ENCODE measurements at places on chromosomes 13 and 19. TPM values are rescaled to one million over a fixed set of nuclear protein-coding genes. Genes with fewer than 3 reads are reported as not detected.

- H3K27ac ChIP-seq, result no peak overlapping the region
- no peak overlapping the region for H3K4me3 ChIP-seq
- no peaks in the 10 kb centered on the region for H3K36me3 ChIP-seq
Measured at GRCh38 chr19:30969591-30969990, 379.6 kb downstream of the TSHZ3 start.

Gene ACTMAP
- total RNA-seq, result 5.5 TPM

DNA sequence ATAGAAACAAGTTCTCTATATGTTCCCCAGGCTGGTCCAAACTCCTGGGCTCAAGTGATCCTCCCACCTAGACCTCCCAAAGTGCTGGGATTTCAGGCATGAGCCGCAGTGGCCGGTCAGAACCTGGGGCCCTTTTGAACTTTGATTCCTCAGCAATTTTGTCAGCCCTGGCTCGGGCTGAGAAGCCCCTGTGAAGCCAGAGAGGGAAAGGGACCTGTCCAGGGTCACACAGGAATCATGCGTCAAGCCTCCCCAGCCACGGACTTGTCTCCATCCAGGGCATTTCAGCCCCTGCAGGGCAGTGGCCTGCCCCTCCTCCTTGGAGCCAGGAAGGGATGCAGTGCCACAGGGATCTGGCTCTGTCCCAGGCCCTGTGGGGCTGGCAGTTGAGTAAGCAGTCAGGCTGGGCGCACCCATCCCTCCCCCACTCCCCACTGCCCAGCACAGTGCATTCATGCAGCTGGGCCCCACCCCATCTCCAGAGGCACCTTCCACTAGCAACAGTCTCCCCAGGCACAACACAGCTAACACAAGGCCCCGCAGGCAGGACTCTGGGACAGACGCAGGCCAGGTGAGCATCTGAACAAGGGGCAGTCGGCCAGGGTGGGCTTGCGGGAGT is at the start of gene CAPS:
Gene CAPS (plus strand): TSS at position 516 of the 619 bp plus-strand sequence. CDS start 153 bp downstream, outside the sequence.
- H3K4me1 ChIP-seq, result no peaks in the 10 kb centered on the region
- no peak within 1 kb of the TSS for H3K4me3 ChIP-seq

DNA sequence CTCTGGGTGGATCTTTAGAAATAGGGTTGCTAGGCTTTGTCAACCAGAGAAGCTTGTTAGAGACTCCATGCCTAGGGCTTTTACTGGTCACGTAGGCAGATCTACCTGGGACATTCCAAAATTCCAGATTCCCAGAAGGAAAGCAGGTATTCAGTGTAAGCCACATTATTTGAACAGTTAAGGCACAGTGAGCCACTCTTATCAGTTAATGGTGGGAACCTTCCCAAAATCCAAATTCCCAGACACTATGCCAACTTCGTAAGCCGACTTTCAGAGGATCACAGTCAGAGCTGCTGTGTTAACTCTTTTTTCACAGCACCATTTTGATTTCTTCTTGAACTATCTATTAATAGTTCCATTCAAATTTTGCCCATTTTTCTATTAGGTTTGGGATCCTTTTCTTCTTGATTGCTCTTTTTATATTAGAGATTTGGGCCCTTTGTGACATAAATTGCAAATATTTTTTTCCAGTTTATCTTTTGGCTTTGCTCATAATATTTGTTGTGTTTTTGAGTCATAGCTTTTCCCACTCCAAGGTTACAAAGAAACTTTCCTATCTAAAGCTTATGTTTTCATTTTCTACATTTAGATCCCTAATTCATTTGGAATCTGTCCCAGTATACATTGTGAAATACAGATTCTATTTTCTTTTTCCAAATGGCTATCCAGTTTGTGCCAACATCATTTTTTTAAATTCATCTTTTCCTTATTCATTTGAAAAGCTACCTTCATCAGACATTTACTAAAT is 77.3 kb downstream of the DHRS12 start:
- no peaks in the 10 kb centered on the region for H3K36me3 ChIP-seq
- no peaks in the 10 kb centered on the region for H3K27me3 ChIP-seq
- H3K27ac ChIP-seq, result no peak overlapping the region
- H3K4me1 ChIP-seq, result no peaks in the 10 kb centered on the region

DNA sequence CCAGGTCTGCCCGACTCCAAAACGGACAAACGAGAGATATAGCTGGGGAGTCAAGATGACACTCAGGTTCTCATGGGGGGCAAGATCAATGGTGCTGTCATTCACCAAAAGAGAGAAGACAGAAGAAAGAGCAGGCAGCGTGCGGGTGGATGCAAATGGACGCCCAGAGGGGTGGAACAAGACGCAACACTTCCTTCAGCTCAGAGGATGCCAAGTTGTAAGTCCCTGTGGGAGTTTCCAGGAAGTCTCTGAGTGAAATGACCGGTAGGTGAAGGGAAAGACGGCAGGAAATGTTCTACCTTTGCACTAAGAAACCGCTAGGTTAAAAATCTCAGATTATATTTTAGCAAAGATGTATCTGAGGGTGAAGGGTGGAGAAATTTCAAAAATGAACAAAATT is 26.5 kb downstream of the TUBGCP3 start:
- H3K4me1 ChIP-seq, result no peaks in the 10 kb centered on the region
- DNase-seq, result no peak
- no peak overlapping the region for H3K27ac ChIP-seq
- H3K4me3 ChIP-seq, result no peak overlapping the region
- H3K27me3 ChIP-seq, result no peaks in the 10 kb centered on the region

Gene SNAPC2
- total RNA-seq, result 21.5 TPM

DNA sequence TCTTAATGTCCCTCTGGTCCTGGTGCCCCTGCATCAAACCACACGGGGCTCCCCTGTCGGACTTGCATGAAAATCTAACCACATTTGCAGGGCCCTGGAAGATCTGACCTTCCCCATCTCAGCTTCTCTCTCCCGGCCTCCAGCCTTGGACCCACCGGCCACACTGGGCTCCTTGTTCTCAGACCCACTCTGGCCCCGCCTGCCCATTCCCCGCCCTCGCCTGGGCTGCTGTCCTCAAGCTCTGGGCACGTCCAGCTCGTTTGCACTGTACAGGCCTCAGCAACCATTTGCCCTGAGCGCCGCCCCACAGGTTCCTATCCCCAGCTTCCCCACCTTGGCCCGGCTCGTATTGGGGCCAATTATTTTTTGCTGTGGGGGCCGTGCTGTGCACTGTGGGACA is 10.5 kb downstream of the MYO9B start:
- H3K4me1 ChIP-seq, result peaks cover 20% of the 10 kb centered on the region
- no peak overlapping the region for H3K4me3 ChIP-seq
- no peaks in the 10 kb centered on the region for H3K36me3 ChIP-seq
- no peak for DNase-seq
- H3K27me3 ChIP-seq, result no peaks in the 10 kb centered on the region

- no peak overlapping the region for H3K27ac ChIP-seq
- no peak for DNase-seq
- no peaks in the 10 kb centered on the region for H3K27me3 ChIP-seq
- H3K36me3 ChIP-seq, result no peaks in the 10 kb centered on the region
- no peak overlapping the region for H3K4me3 ChIP-seq
Measured at GRCh38 chr13:26469602-26470001, 87.9 kb upstream of the WASF3 start.

DNA sequence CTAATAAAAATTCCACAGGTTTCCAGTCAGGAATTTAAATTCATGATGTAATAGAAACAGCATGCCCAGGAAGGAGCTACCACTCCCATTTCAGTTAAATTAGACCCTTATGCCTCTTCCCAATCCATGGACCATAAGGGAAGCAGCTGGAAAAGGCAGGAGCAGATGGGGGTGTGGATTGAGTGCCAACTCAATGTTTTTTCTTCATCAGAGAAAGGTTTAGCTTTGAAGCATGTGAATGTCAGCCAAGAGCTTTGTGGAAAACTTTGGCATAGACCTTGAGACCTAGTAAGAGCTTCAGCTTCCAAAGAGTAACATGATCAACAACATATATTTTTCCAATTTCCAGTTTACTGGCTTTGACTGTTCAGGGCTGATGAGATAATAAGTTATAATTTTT is 2139.9 kb downstream of the PCDH9 start:
- no peak overlapping the region for H3K27ac ChIP-seq
- H3K4me1 ChIP-seq, result no peaks in the 10 kb centered on the region
- DNase-seq, result no peak

DNA sequence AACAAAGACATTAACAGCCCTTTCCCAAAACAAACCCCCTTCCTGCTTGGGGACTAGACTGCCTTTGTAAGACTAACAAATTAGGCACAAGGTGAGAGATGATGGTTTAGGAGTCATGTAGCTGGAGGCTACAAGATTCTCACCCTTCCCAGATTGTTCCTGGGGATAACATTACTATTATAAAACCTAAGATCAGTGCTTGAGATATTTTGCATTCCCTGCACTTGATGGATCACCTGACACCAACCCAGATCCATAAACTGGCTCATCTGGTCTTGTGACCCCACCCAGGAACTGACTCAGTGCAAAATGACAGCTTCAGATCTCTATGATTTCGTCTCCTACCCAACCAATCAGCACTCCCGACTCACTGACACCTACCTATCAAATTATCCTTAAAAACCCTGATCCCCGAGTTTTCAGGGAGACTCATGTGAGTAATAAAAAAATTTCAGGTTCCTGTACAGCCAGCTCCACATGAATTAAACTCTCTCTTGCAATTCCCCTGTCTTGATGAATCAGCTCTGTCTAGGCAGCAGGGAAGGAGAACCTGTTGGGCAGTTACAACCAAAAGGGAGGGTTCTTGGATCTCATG is 2.4 kb upstream of the ZNF616 start:
- H3K27ac ChIP-seq, result no peak overlapping the region
- no peaks in the 10 kb centered on the region for H3K36me3 ChIP-seq
- no peak overlapping the region for H3K4me3 ChIP-seq
- peaks cover 18% of the 10 kb centered on the region for H3K4me1 ChIP-seq
- no peak for DNase-seq
- H3K27me3 ChIP-seq, result no peaks in the 10 kb centered on the region

Gene RHPN2
- total RNA-seq, result not detected

Gene GTF2F2
- 15.2 TPM for total RNA-seq

DNA sequence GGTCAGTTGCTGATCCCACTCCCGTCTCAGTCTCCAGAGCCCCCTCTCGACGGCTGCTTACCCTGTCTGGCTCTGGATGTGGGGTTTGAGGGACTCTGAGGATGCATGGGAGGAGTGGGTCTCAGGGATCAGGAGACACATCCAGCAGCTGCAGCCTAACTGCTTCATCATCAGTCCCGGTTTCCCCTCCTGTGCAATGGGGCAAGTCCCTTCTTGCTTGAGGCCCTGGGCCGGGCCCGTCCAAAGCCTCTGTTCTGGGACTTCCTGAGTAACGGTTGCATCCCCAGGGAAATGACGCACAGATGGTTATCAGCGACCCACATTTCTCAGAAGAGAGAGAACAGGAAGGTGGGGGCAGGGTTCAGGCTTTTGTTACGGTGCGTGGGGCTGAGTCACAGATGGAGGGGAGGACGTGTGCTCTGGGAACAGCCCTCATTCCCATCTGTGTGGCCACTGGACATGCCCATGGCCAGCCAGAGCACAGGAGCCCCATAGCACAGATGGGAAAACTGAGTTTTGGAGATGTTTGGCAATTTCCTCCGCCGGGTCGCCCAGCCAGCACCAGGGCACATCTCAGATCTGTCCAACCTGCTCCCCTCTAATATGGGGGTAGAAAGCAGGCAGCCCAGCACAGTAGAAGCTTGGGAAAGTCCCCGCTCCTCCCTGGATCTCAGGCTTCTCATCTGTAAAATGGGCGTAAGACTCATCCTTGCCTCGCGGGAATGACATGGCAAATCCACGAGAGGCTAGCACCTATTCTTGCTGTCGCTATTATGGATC is 19.3 kb downstream of the GNA15 start:
- peak overlapping the region; percentile 49 for H3K27ac ChIP-seq
- H3K27me3 ChIP-seq, result no peaks in the 10 kb centered on the region
- H3K36me3 ChIP-seq, result no peaks in the 10 kb centered on the region

DNA sequence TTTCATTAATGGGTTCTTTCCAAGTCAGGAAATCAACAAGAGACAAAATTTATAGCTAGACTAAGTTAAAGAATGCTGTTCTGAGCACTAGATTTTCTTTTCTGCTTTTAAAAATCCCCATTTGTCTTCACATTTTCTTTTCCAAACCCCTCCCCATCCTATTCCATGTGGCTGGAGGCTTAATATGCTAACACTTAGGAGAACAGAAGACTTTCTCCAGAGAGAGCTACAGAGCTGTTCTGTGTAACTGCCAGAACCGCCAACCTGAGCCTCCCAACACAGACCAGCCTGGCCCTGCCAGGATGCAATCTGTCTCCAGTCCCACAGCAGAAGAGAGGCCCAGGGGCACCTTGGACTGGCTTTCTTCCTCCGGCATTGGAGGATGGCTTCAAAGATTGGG is 264.1 kb downstream of the NDFIP2 start:
- H3K4me1 ChIP-seq, result no peaks in the 10 kb centered on the region
- no peak overlapping the region for H3K4me3 ChIP-seq
- H3K27ac ChIP-seq, result no peak overlapping the region

DNA sequence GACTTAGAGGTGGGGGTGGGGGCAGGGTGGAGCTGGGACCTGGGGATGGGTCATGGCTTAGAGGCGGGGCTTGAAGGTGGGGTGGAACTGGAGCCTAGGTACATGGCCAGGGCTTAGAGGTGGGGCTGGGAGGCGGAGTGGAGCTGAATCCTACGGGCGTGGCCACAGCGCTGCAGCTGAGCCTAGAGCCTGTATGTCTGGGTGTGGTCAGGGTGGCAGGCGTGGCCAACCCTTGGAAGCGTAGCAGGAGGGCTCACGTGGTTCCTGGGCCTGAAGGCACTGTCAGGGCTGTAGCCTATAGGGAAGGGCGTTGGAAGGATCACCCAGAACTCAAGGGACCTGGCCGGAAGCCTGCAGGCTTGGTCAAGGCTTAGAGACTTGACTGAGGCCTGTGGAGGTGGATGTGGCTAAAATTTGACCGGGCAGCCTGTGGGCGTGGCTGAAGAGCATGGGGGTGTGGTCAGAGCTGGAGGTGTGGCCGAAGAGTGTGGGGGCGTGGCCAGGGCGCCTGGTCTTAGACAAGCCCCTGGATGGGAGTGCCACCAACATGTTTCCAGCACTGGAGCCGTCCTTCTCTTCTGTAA is 24.3 kb downstream of the COLGALT1 start:
- no peaks in the 10 kb centered on the region for H3K4me1 ChIP-seq
- no peaks in the 10 kb centered on the region for H3K27me3 ChIP-seq
- peaks cover 15% of the 10 kb centered on the region for H3K36me3 ChIP-seq
- DNase-seq, result no peak

Gene ZNF728
- total RNA-seq, result not detected

GRCh38 chr19:54207676-54207982 is 7.0 kb downstream of the RPS9 start:
- H3K27me3 ChIP-seq, result no peaks in the 10 kb centered on the region
- H3K36me3 ChIP-seq, result peaks cover 18% of the 10 kb centered on the region
- peak overlapping the region; percentile 51 for H3K27ac ChIP-seq
- peaks cover 61% of the 10 kb centered on the region for H3K4me1 ChIP-seq
- H3K4me3 ChIP-seq, result no peak overlapping the region
- DNase-seq, result no peak
